ENCODE measurements at places on chromosomes 1 and 21.

DNA sequence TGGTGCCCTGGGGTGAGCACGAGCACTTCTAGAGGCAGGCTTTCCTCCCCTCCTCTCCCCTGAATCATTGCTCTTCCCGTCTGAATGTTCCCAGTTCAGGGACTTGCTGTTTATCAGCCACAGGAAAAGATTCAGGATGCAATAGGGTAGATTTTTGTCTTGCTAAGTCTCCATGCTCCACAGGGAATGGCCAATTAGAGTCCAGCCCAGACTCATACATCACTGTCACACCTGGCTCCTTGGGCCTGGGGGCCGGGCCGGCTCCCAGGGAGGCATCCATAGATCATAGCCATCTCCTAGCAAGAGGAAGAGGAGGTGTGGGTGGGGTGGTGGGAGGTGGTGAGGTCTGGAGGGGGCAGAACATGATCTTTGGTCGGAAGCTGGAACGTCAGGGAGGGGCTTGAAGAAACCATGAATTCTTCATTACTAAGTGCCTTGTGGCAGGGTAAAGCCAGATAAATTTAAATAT lies 83.4 kb downstream of the LRRN2 start:
- DNase-seq, result no peak

GRCh38 chr21:38765056-38765455 lies 40.7 kb upstream of the ETS2 start:
- no peak for DNase-seq

- DNase-seq, result no peak
These were observed 417.0 kb upstream of the ESRRG start for GRCh38 chr1:217140041-217140901.

DNA sequence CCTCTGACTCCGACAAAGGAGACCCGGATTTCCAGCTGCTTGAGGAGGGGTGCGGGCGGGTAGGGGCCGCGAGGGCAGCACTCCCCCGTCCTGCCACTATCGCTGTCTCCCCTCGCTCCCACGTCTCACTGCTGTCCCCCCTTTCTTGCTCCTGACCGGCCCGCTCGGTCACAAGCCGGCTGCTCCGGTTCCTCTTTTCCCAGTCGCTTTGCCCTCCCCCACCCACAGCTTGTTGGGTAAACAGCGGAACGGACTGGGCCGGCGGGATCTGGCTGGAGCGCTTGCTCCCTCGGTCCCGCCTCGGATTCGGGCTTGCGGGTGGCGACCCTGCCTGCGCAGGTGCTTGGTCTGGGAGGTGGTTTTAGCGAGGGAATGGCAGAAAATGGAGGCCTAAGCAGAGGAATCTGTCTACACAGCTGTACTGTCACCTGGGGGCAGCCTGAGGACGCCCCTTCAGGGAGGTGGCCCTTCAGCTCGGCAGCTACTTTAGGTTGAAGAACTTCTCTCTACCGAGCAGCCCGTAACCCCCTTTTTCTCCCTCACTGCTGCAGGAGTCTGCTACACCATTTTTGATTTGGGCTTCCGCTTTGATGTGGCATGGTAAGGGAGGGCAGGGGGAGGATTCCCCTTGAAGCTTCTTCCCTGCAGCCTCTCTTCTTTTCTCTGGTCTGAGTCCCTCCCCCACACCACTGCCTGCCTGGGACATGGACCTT lies 645 bp downstream of the ATP6V0B start:
- DNase-seq, result no peak

DNA sequence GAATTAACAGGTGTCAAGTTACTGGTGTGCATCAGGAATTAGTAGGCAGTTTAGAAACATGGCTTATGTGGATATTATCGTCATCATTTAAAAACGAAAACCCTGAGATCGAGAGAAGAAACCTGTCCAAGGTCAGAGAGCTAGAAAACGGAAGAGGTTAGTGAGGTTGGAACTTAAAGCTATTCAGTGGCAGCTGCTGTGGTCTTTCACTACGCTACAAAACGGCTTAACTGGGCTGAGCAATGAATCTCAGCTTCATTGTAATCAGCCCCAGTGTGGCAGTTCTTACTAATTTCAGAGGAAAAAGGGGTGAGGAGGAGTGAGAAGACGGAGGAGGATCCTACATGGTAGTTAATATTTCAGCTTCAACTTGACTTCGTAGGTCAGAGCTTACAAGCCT lies 77.9 kb downstream of the DAB1 start:
- DNase-seq, result no peak

DNA sequence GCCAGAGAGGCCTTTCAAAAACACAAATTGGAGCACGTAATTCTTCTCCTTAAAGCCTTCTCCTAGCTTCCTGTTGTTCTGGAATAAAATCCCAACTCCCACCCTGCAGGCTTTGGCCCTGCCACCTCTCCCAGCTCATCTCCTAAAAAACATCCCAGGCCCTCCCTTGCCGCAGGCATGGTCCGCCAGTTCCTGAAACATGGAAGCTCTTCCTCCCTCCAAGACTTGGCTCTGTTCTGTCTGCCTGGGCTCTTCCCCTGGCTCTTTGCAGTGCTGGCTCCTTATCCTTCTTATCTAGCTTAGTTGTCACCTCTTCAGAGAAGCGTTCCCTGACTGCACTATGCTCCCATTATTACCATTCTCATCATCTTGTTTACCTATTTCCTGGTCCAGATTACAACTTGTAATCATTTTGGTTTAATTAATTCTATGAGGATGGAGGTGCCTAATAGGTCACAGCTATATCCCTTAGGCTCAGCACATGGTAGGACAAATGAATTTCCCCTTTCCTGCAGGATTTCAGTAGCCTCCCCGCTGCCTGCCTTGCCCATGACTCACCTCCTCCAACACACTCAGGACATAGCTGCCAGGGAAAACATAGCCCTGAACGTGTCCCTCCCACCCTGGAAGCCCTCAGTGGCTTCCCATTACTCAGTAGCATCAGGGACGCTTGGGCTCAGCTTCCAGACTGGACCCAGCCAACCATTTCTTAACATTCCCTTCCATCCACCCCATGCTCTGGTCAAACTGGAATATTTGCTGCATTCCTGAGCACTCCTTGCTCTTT lies 15.7 kb upstream of the IGSF21 start:
- no peak for DNase-seq

GRCh38 chr1:202143768-202144401 lies 652 bp downstream of the ARL8A start:
- DNase-seq, result no peak

Measured in hippocampal formation (tissue), 2 donors.